ENCODE measurements at places on chromosomes 6 and 20.

- DNase-seq, result no peak
Measured at GRCh38 chr20:10585308-10585707, 88.5 kb downstream of the JAG1 start.

GRCh38 chr20:58852543-58853271, at the start of gene GNAS:
Gene GNAS (plus strand): TSS chr20:58852716.
- peak; percentile 83 for DNase-seq

DNA sequence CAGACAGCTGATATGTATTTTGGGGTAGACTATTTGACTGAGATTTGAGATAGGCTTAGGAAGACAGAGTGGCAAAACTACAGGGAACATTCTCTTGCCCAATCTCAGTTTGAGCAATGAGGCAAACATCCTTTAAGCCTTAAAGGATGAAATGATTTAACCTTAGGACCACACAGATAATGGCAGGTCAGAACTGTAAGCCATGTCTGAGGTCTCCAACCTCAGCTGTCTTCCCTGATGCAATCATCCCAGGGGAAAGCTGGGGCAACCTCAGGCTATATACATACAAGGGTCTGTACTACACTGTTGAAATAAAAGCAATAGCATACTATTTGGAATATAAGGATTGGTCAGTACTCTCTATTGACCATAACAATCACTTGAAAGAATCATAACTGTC, 83.8 kb upstream of the NUP153 start:
- no peak for DNase-seq

- DNase-seq, result no peak
Measured at GRCh38 chr6:108563292-108563691, 2.6 kb downstream of the FOXO3 start.

DNA sequence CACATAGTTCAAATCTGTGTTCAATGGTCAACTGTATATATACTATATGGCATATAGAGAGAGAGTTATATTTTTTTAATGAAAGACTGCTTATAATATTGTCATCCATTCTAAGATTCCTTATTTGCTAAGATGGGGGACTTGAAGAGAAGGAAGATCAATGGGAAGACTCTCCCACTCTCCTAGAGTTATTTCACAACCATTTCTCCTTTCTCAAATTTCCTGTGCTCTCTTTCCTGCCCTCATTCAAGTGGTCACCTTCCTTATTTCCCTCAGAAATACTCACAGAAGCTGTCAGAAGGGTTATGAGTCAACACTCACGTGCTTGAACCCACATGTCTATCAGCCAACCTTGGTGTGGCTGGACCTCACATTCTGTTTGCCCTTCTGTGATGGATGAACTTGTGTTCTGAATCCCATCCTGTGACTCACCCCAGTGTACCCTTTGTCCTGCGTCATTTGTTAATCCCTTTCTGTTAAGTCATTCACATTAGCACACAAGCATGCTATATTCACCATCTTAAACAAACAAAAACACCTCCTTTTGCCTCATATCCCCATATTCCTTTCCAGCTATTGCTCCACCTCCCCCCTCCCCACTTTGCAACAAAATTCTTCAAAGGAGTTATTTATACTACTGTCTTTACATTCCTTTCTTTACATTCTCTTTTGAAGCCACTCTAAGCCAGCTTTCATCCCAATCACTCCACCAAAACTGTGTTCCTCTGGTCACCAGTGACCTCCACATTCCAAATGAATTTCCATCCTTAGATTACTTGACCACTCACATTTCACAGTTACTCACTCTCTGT, 279.3 kb upstream of the TCF21 start:
- no peak for DNase-seq

DNA sequence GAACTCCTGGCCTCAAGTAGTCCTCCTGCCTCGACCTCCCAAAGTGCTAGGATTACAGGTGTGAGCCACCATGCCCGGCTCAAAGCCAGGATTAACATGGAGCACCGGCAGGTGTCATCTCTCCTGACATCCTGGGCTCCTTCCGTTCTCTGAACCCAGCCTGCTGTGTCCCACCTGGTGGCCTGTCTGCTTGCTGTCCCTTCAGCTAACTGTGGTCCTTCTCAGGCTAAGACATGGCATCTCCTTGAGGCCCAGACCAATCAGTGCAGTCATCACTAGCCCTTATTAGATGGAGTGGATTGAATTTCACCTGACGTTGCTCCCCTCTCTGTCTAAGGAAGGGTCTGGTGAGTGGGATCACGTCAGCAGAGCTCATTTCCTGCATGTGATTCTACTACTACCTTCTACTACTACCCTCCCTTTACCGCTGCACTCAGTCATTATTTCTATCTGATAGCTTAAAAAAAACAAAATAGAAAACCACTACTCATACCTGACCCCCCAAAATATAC, 28.0 kb upstream of the SYNJ2 start:
- DNase-seq, result no peak

GRCh38 chr6:152150196-152150595, 342.7 kb downstream of the ESR1 start:
- no peak for DNase-seq

DNA sequence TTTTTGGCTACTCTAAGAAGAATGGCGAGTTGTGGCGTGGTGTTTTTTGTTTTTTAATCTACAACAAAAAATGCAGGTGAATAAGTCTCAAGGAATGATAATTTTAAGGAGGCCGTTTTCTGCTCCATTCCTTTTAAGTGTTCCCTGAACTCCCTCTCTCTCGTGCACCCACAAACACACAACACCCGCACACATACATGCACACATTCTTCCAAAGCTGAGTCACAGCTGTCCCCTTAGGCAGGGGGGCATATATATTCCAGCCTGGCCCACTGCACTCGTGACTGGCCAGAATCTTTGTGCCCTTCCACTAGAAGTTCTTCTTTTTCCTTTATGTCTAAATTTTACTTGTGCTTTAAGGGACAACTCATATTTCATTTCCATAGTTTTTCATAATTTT, 405.7 kb downstream of the LMBRD1 start:
- no peak for DNase-seq

GRCh38 chr6:169263836-169264608, 10.4 kb upstream of the THBS2 start:
- DNase-seq, result no peak

DNA sequence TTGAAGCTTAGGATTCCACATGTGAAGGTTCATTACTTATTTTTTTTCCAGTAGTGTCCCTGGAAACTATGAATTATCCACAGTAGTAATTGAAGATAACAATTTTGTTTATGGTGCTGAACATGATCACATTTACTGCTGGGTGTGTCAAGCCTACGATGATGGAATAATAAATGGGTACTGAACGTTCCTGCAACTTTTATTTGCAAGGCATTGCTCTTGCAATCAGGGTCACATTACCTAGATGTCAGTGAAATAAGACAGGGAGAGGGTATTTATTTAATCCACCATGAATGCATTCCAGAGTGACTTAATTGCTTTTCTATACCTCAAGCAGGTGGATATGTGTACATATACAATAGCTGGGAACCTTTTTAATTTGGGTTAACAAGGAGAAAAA, 27.0 kb upstream of the MLIP start:
- no peak for DNase-seq

GRCh38 chr6:152529369-152529768, 107.8 kb downstream of the SYNE1 start:
- DNase-seq, result no peak

DNA sequence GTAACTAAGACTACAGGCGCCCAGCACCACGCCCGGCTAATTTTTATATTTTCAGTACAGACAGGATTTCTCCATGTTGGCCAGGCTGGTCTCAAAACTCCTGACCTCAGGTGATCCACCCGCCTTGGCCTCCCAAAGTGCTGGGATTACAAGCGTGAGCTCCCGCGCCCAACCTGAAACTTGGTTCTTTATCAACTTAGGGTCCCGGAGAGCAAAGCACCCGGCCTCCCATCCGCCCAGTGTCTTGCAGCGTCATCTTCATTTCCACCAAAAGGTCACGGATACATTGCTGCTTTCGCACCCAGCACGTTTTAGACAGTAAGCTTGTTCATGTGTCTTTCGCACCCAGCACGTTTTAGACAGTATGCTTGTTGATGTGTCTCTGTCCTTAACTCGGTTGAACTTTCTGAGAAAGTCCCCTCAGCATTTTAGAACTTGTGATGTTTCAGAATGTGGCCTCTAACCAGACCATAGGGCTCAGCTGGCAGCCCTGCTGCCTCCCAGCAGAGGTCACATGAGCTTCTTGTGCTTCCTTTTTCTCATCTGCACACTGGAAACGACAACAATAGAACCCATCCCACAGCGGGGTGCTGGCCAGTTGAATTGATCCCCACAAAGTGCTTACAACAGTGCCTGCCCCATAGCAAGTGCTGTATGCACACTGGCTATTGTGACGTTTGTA, 48.8 kb downstream of the PRR18 start:
- no peak for DNase-seq

- peak; percentile 45 for DNase-seq
Measured at GRCh38 chr20:57793421-57793820, 83.6 kb upstream of the PMEPA1 start.

DNA sequence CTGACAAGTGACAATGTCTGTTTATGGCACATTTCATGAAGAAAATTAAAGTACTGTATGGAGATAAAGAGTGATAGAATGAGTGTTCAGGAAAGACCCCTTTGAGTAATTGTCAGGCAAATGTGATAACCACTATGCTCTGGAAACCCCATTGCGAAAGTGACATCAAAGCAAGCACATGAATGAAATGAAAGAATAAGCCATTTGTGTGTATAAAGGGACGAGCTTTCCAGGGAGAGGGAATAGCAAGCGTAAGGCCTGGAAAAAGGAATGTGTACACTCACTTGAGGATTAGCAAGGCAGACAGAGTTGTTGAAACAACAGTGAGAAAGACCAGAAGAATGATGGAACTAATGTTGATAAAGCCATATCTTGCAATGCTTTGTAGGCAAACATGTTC, 490.0 kb downstream of the GRIK2 start:
- DNase-seq, result no peak

- no peak for DNase-seq
Measured at GRCh38 chr6:45721665-45722064, 294.0 kb downstream of the CLIC5 start.

GRCh38 chr6:64221776-64222175, 586.2 kb downstream of the PHF3 start:
- DNase-seq, result no peak

DNA sequence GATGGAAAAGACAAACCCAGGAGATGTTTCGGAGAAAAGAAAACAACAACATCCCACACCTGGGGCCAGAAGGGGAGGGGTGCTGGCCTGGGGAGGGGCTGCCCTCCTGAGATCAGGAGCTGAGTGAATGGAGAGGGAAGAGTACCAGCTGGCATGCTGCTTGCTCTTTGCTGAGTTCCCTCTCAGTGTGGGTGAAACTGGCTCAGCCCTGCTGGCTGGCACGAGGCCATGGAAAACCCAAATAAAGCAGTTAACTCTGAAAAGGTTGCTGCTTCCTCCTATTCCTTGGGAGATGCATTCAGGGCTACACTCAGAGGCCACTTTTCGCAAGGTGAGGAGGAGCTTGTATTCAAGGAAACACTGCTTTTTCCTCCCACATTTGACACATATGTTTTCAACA, 8.0 kb upstream of the KCNK16 start:
- peak; percentile 42 for DNase-seq

DNA sequence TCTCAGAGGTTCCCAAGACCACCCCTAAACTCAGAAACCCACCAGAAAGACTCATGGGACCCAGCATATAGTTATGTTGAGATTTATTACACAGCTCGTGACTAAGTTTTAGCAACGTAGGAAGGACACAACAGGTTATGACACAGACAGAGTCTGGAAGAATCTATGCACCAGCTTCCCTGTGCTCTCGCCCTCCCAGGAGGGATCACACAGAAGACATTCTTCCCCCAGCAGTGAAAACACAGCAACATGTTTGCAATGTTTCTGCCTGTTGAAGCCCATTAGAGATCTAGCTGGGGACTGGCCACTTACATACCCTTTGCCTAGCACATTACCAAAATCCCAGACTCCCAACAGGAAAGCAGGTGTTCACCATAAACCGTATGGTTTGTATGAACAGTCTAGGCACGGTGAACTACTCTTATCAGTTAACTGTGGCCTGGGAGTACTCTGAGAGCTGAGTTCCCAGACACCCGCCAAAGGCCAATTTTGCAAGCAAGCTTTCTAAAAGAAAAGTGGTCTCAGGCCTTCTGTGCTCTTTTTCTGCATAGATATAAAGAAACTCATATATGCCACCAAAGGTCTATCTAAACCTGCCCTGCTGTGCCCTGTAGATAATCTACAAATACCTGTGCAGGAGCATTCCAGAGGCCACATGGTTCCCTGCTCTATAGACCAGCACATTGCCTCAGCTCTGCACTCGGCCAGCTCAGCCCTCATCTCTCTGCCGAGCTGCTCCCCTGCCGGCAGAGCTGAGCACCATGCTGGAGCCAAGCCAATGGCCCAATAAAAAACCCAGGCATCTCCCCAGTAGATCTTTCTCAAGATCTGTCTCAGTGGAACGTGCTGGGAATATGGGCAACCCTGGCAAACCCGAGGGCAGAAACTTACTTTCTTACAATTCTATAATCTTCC, 69.6 kb upstream of the SMIM28 start:
- no peak for DNase-seq

DNA sequence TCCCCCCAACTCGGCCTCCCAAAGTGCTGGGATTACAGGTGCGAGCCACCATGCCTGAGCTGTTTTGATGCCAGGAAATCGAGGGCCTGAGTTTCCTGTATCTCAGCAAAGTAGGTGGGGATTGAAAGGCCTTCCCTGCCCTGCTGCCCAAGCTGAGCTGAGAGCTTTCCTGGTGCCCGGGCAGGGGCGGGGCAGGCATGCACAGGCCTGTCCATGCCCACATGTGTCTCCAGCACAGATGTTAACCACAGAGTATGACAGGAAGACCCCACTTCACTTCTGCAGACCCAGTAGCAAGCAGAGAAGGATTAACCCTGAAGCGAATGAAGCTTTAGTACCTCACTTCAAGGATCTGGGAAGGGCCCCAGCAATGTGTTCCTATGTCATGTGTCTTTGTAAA, 66.0 kb downstream of the GPR6 start:
- no peak for DNase-seq
